ENCODE measurements at places on chromosomes 5 and 9. TPM values are rescaled to one million over a fixed set of nuclear protein-coding genes. Genes with fewer than 3 reads are reported as not detected.

The IL11RA gene
- total RNA-seq, result 7.1 TPM

The SMARCA2 gene
- 52.3 TPM for total RNA-seq

The SLC36A3 gene
- not detected for total RNA-seq

The C7 gene
- total RNA-seq, result 0.09 TPM

The SGCD gene
- not detected for total RNA-seq

The FOXD4L4 gene
- 0.09 TPM for total RNA-seq

The SYK gene
- not detected for total RNA-seq

The LHX3 gene
- total RNA-seq, result not detected
